ENCODE measurements at places on chromosomes 4 and X.

GRCh38 chrX:72100824-72101351 lies 30.8 kb downstream of the RTL5 start:
- no peak for DNase-seq

DNA sequence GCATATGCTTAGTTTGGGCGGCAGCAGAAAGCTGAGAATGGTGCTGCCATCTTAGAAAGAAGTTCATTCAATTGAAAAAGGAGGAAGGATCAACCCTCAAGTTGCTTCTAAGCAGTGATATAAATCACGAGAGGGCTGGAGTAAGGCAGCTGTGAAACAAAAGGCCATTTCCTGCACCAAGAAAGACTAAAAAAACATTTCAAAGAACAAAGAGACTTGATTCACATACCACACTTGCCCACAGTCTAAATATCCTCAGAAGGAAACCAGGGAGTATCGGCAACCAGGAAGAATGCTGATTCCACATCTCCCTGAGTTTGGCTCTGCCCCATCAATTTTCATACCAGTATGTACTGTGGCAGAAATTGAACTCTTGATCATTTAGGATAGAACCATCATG lies 240.1 kb downstream of the OPHN1 start:
- no peak for DNase-seq

GRCh38 chr4:152979731-152980330 lies 43.7 kb downstream of the FHDC1 start:
- no peak for DNase-seq

DNA sequence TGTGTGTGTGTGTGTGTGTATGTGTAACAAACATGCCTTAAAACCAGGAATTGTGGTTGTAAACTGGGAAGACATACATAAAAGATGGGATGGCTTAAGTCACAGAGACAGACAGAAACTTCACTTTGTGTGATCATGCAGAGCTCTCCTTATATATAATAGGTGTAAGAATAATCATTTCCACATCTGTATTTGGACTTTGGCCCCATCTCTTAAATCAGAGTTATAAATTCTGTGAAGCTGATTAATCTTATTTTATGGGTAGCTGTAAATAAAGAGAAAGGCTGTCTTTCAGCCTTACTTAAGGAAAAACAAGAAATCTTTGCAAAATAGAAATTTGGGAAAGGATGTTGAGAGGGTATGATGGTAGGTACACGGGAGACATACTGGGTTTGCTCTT lies 174.6 kb upstream of the PITX2 start:
- no peak for DNase-seq

DNA sequence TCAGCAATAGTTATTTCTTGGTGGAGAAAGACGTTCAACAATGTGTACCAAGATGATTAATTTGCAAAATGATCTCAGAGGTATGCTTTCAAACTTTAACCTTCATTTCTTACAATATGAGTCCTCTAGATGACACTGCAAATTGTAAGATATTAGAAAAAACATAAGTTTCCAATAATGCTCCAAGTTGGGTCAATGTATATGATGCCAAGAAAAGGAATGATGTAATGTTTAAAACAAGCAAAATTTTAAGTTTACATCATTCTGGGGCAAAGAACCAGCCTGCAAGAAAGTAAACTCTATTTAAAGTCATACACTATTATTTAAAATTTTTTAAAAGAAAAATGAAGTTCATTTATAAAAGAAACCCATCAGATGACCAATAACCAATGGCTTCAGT lies 56.1 kb downstream of the PRSS12 start:
- no peak for DNase-seq

DNA sequence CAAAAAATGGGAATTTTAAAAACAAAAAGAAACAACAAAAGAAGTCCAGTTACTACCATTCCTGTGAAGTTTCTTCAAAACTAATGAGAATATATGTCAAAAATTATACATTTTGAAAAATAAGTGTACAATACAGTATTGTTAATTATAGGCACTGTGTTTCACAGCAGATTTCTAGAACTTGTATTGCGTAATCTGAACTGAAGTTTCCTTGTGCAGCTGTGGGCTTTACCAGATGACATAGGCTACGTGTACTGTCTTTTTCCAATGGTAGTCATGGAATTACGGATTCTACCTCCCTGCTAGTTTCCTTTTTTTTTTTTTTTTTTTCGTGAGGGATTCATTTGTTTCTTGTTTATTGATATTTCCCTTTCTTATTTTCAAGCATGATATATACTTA lies 113.8 kb upstream of the GABRA2 start:
- DNase-seq, result no peak

- no peak for DNase-seq
Observed at GRCh38 chrX:128800138-128800537, 723.2 kb downstream of the SMARCA1 start.

- DNase-seq, result no peak
Observed at GRCh38 chr4:80035336-80035735, 37.7 kb downstream of the ANTXR2 start.

- no peak for DNase-seq
Observed at GRCh38 chr4:16772366-16772850, 126.0 kb downstream of the LDB2 start.

GRCh38 chr4:579543-580175 lies 3.6 kb upstream of the TMEM271 start:
- DNase-seq, result no peak

- DNase-seq, result no peak
Observed at GRCh38 chr4:162347842-162348213, 184.0 kb upstream of the FSTL5 start.

DNA sequence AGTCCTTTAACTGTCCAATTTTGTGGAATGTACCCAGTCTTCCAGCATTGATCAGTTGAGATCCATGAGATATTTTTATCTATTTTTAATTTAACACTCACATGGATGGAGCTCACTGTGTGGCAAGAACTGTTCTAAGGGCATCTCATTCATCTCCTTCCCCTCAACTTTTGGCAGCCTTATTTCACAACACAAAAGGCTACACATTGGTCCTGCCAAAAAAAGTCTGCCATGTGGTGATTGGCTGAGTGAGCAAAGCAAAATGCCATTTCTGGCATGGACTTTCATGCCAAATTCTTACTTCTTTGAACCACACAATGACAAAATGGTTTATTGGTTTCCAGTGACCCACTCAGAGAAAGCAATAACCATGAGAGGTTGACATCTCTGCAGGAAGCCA lies 171.6 kb upstream of the MAP3K15 start:
- no peak for DNase-seq

DNA sequence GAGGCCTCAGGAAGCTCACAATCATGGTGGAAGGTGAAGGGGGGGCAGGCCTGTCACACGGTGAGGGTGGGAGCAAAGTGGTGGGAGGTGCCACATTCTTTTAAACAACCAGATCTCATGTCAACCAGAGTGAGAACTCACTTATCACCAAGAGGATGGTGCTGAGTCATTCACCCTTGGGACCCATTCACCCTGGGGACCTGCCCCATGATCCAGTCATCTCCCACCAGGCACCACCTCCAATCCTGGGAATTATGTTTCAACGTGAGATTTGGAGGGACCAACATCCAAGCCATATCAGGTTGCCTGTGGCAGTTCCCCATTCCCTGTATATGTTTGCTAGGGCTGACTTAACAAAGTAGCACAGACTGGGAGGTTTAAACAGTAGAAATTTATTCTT lies 318.4 kb upstream of the CLNK start:
- no peak for DNase-seq

DNA sequence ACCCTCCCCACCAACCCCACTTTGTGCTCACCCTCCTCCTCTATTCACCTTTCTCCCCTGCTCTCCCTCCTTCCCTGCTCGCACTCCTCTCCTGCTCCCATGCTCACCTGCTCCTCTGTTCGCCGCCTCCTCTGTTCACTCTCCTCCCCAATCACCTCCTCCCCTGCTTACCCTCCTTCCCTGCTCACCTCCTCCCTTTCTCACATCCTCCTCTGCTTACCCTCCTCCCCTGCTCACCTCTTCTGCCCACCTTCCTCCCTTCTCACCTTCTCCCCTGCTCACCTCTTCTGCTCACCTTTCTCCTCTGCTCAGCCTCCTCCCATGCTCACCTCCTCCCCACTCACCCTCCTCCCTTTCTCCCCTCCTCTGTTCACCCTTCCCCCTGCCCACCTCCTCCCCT lies 357.2 kb downstream of the UNC5C start:
- no peak for DNase-seq

Data from HS-5 (cell line).